ENCODE measurements at places on chromosomes 16 and 17. TPM values are rescaled to one million over a fixed set of nuclear protein-coding genes. Genes with fewer than 3 reads are reported as not detected.

DNA sequence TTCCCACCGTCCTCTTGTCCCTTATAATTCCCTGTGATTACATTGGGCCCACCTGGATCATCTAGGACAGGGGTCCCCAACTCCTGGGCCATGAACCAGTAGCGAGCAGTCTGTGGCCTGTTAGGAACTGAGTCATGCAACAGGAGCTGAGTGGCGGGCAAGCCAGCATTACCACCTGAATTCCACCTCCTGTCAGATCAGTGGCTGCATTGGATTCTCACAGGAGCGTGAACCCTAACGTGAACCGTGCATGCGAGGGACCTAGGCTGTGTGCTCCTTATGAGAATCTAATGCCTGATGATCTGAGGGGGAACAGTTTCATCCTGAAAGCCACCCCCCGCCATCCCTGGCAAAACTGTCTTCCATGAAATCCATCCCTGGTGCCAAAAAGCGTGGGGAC is 36.8 kb downstream of the ABCC1 start:
- no peaks in the 10 kb centered on the region for H3K27me3 ChIP-seq
- H3K4me1 ChIP-seq: peaks cover 49% of the 10 kb centered on the region
- no peak overlapping the region for H3K4me3 ChIP-seq
- no peak for DNase-seq
- H3K36me3 ChIP-seq: peaks cover 6% of the 10 kb centered on the region

DNA sequence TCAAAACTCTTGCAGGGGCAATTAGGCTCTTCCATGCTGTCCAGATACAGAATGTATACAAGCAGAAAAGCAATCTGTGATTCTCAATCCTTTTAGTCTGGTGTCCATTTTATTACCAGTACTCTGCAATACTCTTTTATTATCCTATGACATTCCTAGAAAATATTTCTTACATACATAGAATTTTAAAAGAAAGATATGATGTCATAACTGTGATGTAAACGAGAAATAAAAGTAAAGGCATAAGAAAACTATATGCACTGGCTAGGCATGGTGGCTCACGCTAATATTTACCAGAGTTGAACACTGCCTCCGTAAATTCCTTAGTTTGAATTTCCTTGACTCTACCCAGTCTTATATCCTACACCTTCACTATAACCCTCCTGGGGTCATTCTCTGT is 55.0 kb downstream of the EFCAB5 start:
- H3K27me3 ChIP-seq: no peaks in the 10 kb centered on the region
- H3K4me1 ChIP-seq: no peaks in the 10 kb centered on the region
- no peak for DNase-seq
- no peak overlapping the region for H3K4me3 ChIP-seq
- H3K36me3 ChIP-seq: no peaks in the 10 kb centered on the region
- H3K27ac ChIP-seq: no peak overlapping the region

- no peaks in the 10 kb centered on the region for H3K36me3 ChIP-seq
- H3K4me1 ChIP-seq: peaks cover 3% of the 10 kb centered on the region
- H3K27me3 ChIP-seq: no peaks in the 10 kb centered on the region
Observed at GRCh38 chr16:69084289-69084688, 21.2 kb upstream of the HAS3 start.

DNA sequence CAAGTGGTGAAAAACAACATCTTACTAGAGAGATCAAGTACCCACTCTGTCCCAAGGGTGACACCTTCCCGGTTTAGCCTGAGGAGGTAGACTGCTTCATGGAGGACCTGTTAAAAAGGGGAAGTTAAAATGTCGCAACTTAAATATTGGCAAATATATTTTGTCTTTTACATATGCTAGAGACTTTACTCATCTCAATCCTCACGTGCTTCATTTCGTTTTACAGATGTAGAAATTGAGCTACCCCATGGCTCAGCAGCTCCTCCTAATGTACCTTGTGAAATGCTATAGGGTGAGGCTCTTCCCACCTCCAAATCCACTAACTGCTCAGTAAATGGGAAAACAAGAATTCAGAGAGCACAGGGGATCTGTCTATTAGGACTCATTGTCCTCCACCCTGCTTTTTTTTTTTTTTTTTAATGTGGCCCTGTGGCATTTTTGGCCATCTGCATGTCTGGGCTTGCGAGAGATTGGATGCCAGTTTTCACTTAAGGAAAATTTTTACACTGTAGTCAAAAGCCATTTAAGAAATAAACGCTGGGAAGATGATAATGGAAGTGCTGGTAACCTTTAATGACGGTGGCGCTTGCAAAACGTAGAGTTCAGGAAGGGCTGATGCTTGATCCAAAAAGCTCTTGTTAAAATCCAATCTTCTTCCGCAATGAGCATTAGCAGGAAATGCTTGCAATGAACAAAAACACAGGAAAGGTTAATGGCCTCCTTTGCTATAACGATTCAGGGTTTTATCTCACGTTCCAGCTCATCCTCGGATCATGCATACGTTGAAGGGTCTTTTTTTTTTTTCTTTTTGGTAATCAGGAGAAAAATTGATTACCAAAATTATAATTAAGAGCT is 39.8 kb downstream of the HSBP1 start:
- H3K36me3 ChIP-seq: no peaks in the 10 kb centered on the region
- DNase-seq: no peak
- H3K4me1 ChIP-seq: peaks cover 22% of the 10 kb centered on the region

- no peaks in the 10 kb centered on the region for H3K36me3 ChIP-seq
- no peak overlapping the region for H3K27ac ChIP-seq
- H3K27me3 ChIP-seq: no peaks in the 10 kb centered on the region
Observed at GRCh38 chr17:41959030-41959335, 7.6 kb upstream of the CNP start.

GRCh38 chr16:21218153-21218552 is 6.8 kb upstream of the ZP2 start:
- no peak overlapping the region for H3K27ac ChIP-seq
- peaks cover 9% of the 10 kb centered on the region for H3K27me3 ChIP-seq
- H3K4me1 ChIP-seq: peaks cover 3% of the 10 kb centered on the region
- no peak for DNase-seq
- no peak overlapping the region for H3K4me3 ChIP-seq

GRCh38 chr17:13864521-13864920 is 204.8 kb upstream of the COX10 start:
- DNase-seq: no peak
- H3K27ac ChIP-seq: no peak overlapping the region
- H3K27me3 ChIP-seq: no peaks in the 10 kb centered on the region
- H3K4me1 ChIP-seq: no peaks in the 10 kb centered on the region

Gene TAC4
- 1.1 TPM for polyA plus RNA-seq

Gene BCAR1
- 47.7 TPM for polyA plus RNA-seq

Gene WIPI1
- polyA plus RNA-seq: 19.4 TPM

Gene SLC6A2
- not detected for polyA plus RNA-seq
